Activated CD4-positive, CD25-positive, alpha-beta regulatory T cell treated with anti-CD3 and anti-CD28 coated beads, Interleukin-2, amount 50 U/mL, for 16 hours (primary cell): ENCODE measurements at places on chromosomes 4 and X.
A peak's percentile ranks its signal among the peaks of the same experiment; 100 is the strongest.

DNA sequence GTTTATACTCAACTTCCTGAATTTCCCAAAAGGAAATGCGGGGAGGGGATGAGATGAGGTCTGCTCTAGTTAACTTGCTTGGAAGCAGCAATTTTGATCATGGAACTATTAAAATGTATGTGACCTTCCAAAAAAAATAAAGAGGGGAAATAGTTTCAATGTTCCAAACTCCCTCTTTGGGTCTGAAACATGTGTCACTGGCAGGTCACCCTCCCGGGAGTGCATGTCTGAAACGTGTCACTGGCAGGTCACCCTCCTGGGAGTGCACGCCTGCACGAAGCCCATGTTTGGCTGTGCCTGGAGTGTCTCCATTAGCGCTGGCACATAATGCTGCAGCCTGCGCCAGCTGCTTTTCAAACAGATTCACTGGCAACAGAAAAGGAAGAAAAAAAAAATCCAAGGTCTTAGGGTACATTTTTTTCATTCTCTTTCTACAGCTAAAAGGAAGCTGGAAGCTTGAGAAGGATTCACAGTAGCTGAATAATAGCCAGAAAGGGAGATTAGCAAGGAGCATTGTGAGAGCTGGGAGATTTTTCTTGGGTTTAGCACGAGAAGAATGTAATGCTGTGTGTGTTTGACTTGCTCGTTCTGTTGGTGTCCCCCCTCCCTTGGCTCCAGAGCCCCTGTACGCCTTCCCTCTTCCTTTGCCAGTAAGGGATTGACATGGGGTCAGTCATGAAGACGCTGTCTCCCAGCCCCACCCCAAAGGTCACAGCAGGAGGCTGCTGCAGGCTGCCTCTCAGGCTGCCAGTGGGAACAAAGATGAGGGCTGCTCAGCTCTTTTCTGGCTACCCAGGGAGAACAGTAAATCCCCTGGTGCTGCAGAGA lies 39.2 kb upstream of the TLR3 start:
- no peak for DNase-seq

DNA sequence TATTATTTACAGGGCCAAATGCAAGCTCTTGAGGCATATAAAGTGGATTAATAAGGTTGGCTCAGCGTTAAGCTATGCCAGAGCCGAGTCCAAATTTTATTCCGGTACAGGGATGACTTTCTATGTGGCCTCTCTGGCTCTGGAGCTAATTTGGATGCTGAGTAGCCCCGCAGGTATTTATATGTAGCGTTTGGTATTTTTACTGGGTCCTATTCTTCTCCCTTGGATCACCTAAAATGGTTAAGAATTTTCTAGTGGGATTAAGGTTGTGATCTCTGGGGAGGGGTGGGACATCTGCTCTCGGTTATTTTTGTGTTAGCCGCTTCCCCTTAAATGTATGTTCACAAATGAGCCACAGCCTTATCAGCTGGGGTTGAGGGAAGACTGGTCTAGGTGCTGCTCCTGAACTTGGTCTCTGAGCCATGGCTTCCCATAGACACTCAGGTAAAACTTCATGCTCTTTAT lies 49.4 kb downstream of the FHL1 start:
- DNase-seq, result no peak

DNA sequence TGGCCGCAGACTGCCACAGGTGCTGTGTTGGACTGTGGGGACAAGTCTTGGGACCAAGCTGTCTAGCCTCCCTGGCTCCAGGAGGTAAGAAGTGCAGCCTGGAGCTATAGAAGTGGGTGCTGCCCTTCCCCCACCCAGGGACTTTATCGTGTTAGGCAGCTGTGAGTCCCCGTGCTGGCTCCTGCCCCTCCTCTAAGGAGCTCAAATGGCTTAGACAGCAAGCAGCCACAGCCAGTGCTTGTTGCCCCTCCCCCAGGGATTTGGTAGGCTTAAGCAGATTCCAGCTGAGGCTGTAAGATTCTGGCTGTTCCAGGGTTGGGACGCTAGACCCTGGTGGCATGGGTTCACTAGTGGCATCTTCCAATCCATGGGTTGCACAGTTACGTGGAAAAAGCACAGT lies 979.4 kb upstream of the PCDH10 start:
- DNase-seq, result no peak

GRCh38 chr4:150960079-150960478 lies 55.0 kb downstream of the LRBA start:
- DNase-seq, result no peak

- no peak for DNase-seq
Observed at GRCh38 chr4:81256059-81256970, 41.3 kb upstream of the PRKG2 start.

- DNase-seq, result no peak
Observed at GRCh38 chr4:56289934-56290333, 97.4 kb downstream of the AASDH start.

DNA sequence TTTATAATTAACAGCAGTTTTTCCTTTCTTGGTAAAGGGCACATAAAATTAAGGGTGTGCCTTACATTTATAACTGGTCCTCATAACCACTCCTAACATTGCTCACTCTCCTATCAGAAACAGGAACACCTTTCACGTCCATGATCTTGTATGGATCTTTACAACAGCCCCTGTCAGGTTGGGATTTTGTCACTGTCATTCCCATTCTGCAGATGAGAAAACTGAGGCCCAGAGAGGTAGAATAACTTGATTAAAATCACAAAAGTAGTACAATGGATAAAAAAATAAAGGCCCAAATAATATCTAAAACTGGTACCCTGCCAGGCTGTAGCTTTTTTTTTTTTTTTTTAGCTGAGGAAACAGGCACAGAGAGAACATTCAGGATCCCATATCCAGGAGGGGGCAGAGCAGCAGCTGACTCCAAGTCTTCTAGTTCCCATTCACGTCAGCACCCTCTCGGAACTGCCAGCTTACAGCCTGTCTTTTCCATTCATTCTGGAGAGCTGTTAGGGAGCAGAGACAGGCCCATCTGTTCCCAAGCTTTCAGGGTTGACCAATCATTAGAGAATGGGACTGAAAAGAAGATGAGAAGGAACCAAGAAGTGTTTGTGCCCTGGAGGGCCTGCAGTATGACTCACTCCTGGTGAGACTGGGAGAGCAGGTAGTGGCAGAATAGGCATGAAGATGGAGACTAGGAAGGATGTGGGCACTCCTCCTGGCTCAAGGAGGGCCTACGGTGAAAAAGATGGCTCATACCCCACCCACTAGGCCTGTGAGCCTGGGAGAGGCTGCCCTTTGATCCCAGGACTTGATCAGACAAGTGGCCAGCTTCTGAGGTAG lies 7.3 kb downstream of the SUV39H1 start:
- no peak for DNase-seq

GRCh38 chr4:99817309-99817890 lies 773 bp downstream of the DAPP1 start:
- DNase-seq, result no peak

- DNase-seq, result no peak
Observed at GRCh38 chrX:135449637-135450550, 28.1 kb downstream of the SMIM10L2A start.

- DNase-seq, result no peak
Observed at GRCh38 chrX:7120878-7121219, 26.7 kb upstream of the STS start.

DNA sequence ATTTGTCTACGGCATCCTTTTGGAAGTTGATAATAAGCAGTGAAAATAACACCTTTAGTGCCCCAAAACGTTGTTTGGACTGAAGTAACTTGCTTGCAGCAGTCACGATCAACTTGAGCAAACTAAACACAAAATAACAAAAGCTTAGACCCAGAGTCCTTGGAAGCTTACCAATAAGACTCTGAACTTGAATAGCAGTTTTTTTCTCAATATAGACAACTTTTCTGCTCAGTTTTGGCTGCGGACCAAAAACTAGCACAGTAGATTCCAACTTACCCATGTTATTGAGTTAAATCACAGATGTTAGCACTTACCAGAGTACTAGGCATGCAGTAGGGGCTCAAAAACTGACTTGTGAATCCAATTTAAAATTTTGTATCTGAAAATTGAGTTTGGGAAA lies 746.9 kb downstream of the PCDH19 start:
- no peak for DNase-seq

DNA sequence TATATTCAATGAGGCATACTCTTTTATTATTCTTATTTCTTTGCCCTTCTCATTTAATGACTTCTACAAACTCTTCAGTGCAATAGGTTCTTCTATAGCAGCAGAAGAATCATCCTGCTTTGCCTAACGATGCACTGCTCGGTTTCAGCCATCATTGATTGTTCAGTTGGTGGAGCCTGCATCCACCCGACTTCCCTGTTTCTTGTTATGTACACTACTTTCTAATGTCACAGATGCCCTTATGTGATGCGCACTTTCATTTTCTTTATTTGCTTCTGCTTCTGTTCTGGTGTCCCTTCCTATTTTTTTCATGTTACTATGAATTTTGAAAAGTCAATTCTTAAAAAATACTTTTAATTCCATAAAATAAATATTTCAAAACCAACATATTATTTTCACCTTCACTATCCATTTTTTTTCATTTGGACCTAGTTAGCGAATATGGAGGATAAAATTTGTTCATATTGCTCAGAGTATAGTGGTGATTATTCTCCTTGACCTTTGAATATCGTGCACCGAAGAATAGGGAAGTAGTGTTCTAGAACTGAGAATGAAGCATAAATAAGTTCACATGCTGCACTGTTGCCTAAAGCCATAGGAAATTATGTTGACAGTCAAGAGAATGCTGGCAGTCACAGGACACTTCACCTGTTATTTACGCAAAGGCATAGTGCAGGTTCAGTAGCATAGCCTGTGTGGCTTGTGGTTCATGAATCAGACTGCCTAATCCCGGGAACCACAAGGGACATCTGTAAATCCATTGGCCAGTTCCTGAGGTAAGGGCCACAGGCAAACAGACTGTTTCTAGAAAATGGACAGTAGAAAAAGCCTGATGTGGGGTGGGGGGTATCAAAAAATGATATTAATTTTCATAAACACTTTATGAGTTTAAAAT lies 21.3 kb upstream of the SFRP2 start:
- DNase-seq, result no peak

DNA sequence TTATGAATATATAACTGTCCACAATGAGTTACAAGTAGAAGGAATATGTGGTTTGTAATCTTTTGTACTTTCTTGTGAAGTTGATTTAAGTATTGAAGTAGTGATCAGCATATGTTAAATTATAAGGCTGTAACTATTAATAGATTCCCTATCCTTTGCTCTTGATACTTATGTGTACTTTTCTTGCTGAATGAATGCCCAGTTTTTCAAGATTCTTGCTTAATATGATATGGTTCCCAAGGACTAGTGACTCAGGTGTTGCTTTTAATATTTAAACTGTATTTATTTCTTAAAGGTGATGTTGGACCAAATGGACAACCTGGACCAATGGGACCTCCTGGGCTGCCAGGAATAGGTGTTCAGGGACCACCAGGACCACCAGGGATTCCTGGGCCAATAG lies 121.7 kb downstream of the IRS4 start:
- no peak for DNase-seq

- DNase-seq, result no peak
Observed at GRCh38 chr4:74583089-74583700, 138.3 kb downstream of the AREG start.

DNA sequence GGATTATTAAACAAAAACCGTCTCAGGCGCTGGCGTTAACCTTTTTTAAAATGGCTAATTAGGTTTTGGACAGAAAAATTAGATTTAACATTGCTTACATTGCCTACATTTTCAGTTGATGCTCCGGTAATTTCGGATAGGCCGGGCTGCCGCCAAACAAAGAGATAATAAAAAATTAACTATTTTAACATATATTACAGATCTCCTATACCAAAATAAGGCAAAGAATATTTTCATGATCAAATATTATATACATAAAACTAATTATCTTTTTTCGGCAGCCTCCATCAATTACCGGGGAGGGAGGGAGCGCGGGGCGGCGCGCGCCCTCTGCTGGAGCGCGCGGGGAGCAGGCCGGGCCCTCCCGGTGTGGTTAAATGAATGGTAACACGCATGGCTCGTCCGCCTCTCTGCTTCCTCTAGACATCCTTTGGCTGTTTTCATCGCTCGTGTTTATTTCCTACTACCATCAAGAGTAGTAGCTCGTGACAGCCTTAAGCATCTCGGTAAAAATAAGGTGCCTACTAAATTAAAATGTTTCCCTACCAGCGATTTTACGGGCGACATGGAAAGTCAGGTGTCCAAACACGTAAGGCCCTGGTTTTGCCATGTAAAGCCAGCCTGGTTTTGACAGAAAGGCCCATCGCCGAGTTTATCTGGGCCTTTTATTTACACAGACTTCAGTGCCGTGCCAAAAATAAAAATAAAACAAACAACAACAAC lies 52.4 kb upstream of the TMEM33 start:
- peak; percentile 9 for DNase-seq

- no peak for DNase-seq
Observed at GRCh38 chrX:123475068-123475724, 257.7 kb downstream of the THOC2 start.

GRCh38 chr4:53004497-53005148 lies 142.5 kb downstream of the RASL11B start:
- no peak for DNase-seq

DNA sequence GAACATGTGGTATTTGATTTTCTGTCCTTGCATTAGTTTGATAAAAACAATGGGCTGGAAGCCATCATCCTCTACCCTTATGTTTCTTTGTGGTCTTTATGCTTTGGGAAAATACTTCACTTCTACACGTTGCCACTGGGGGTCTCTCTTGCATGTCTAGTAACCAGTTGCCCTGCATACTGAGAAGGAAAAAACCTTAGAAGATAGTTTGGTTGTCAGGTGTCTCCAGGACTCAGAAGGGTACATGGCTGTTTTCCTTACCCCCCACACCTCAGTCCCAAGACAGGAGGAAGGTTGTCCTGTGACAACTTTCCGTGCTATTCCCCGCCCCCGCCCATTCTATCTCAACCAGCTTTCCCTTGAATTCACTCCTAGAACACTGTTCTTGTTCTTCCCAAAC lies 62.1 kb upstream of the LANCL3 start:
- no peak for DNase-seq

DNA sequence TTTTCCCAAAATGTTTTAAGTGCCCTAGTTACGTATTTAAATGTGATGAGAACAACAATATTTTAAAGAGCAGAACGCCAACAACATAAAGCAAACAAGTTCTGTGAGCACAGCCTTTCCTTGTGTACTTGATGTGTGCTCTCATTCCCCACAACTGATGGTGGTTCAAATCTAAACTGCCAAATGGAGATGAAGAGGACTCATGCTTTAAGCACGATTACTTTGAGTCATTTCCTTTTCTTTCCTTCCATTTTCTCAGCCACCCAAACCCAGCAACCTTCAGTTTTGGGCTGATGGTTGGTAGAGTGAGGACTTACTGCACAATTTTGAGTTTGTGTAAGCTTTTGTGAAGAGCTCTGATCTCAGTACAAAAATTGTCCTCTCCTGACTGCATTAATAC lies 1.7 kb downstream of the NSD2 start:
- no peak for DNase-seq

DNA sequence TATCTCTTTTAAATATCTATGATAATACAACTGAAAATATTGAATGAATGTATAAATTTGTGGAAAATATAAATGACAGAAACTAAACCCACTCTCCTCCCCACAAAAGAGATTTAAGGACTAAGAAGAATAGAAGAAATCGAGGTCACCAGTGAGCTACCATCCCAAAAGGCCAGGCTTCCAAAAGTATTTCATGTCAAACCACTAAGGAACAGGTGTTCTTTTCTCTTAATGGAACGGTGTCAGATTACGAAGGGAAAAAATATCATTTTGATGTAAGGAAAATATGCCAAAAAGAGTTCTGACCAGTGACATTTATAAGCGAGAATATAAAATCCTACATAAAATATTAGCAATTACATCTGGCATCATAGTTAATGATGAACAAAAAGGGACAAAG lies 13.6 kb upstream of the TCEAL4 start:
- DNase-seq, result no peak
